Subcutaneous preadipocyte (primary cell): ENCODE measurements at places on chromosomes 12 and 14. TPM values are rescaled to one million over a fixed set of nuclear protein-coding genes. Genes with fewer than 3 reads are reported as not detected.

Gene KIF5A
- under 0.01 and 0.20 TPM in 2 replicates for total RNA-seq

Gene SLC7A8
- total RNA-seq, result 2.2 and 3.3 TPM in 2 replicates

Gene CARMIL3
- total RNA-seq, result under 0.01 TPM in 1 of 2 replicates, not detected in the other

Gene PYGL
- total RNA-seq, result 92.5 and 108 TPM in 2 replicates

Gene ARL6IP4
- total RNA-seq, result 118 and 131 TPM in 2 replicates

Gene IL22
- total RNA-seq, result not detected in 2 replicates

Gene RNF212B
- not detected in 2 replicates for total RNA-seq

Gene PDE3A
- 0.39 and 1.5 TPM in 2 replicates for total RNA-seq

Gene PLCZ1
- total RNA-seq, result 0.39 TPM in 1 of 2 replicates, not detected in the other

Gene CMTM5
- not detected in 2 replicates for total RNA-seq

Gene CCDC197
- total RNA-seq, result not detected in 2 replicates

Gene NXPH4
- total RNA-seq, result 0.73 and 0.98 TPM in 2 replicates

Gene KIF21A
- total RNA-seq, result 6.2 and 10.6 TPM in 2 replicates

Gene AQP2
- not detected in 2 replicates for total RNA-seq
